ENCODE measurements at places on chromosomes 1 and 21.
A peak's percentile ranks its signal among the peaks of the same experiment; 100 is the strongest.

DNA sequence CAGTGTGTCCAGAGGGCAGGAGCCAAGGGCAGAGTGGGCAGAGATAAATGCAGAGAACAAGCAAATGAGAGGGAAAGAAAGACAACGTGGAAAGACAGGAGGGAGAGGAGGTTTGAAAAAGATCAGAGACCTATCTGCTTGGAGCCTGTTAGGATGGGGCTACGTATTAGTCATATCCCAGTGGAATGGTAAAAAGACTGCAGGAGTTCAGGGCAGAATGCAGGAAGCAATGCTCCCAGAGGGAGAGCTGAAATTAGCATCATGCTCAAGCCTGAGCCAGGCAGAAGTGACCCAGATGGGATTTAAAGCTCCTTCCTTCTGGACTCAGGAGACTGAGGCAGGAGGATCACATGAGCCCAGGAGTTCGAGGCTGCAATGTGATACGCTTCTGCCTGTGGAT, 261.3 kb upstream of the CHRM3 start:
- DNase-seq: no peak

GRCh38 chr1:231653632-231654031, 27.0 kb downstream of the DISC1 start:
- DNase-seq: no peak

- DNase-seq: no peak
Measured at GRCh38 chr1:230898748-230899147, 30.4 kb upstream of the C1orf198 start.

GRCh38 chr21:44482581-44483287, 27.4 kb downstream of the LRRC3 start:
- DNase-seq: no peak

DNA sequence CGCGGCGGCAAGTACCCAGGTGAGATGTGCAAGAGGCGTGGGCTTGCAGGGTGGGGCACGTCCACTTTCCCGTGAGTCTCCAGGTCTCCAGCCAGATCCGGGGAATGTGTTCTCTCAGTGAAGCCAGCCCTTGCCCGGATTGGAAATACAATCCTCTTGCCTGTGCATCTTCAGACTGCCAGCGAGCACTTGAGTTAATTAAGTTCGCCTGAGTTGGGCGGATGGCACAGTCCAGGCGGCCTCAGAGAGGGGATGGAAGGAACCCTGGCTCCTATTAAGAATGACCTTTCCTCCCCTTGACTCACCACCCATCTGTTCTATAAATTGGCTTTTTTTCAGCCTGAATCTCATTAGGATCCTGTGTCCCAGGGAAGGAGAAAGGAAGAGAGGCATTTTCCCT, 33.3 kb upstream of the CNTN2 start:
- no peak for DNase-seq

DNA sequence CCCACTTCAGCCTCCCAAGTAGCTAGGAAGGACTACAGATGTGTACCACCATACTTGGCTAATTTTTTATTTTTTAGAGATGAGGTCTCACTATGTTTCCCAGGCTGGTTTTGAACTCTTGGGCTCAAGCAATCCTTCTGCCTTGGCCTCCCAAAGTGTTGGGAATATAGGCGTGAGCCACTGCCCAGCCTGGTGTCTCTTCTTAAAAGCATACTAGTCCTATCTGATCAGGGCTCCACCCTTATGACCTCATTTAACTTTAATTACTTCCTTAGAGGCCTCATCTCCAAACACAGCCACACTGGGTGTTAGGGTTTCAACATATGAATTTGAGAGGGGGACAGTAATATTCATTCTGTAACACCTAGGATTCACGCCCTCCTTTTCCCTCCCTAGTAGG, 130.9 kb downstream of the GLIS1 start:
- no peak for DNase-seq

- DNase-seq: no peak
Measured at GRCh38 chr1:25698252-25698651, 81.7 kb downstream of the MAN1C1 start.

DNA sequence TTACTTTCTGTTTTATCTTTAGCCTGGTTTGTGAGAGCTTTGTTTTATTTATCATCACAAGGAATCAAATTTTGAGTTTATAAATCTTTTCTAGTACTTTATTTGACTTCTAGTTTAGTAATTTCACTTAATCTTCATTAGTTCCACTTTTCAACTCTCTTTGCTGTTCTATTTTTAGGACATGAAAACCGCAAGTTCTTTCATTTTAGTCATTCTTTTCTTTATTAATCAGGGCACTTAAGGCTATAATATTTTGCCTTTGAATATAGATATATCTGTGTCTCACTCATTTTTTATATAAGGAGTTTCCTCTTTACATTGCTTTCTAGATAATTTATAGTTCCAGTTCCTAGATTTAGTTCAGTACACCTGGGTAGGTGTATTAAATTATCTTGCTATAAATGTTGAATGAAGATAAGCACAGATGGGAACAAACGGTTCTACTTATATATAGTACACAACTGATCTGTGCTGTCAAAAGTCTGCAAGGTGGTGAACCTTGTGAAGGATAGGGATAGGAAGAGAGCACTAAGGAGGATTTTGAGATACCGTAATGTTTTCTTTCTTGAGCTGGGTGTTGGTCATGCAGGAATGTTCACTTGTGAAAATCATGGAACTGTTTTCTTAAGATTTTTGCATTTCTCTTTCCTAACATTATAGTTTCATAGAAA, 402.3 kb downstream of the RYR2 start:
- DNase-seq: no peak

- DNase-seq: no peak
Measured at GRCh38 chr1:12598974-12599373, 19.0 kb downstream of the DHRS3 start.

- no peak for DNase-seq
Measured at GRCh38 chr21:10521091-10521598, at the start of gene TPTE. TSS of gene TPTE (plus strand) at chr21:10521583. CDS start at chr21:10538724, 17,141 bp downstream.

GRCh38 chr1:26838474-26839338, 12.2 kb downstream of the ZDHHC18 start:
- DNase-seq: no peak

GRCh38 chr1:1752636-1753606, 25.3 kb downstream of the NADK start:
- no peak for DNase-seq

DNA sequence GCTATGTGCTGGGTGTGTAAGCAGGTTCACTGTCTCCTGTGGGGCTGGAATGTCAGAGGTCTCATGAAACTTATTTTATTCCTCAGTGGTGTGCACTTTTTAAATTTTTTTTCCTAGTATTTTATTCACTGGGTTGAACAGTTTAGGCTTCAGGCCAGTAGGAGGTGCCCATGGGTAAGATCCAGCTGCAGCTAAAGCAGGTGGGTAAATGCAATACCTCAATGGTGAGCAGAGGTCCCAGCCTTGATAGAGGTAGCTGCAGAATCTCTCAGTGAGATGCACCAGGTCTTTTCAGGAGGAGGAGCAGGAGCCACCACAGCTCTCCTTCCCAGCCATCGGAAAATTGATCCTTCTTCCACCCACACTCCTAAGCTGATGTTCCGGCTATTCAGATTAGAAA, 12.6 kb upstream of the OR6N2 start:
- DNase-seq: no peak

GRCh38 chr1:208438112-208438699, 194.0 kb upstream of the PLXNA2 start:
- DNase-seq: no peak

DNA sequence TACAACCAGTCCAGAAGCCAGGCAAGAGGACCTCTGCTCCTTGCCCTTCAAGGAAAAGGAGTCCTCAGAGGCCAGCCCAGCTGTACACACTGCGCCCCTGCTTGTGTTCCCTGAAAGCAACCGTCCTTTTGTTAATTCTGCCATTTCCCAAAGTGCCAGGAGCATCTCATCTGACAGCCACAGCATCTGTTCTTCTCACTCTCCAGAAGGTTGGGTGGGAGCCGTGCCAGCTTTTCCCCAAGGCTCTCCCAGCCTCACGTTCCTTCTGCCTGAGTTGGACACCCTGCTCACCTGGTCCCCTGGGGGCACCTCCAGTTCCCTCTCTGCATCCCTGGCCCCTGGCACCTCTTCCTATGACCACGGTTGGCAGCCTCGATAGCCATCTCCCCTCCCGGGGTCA, 10.5 kb upstream of the CNTN2 start:
- no peak for DNase-seq

- no peak for DNase-seq
Measured at GRCh38 chr1:88847643-88848042, 43.7 kb downstream of the GTF2B start.

DNA sequence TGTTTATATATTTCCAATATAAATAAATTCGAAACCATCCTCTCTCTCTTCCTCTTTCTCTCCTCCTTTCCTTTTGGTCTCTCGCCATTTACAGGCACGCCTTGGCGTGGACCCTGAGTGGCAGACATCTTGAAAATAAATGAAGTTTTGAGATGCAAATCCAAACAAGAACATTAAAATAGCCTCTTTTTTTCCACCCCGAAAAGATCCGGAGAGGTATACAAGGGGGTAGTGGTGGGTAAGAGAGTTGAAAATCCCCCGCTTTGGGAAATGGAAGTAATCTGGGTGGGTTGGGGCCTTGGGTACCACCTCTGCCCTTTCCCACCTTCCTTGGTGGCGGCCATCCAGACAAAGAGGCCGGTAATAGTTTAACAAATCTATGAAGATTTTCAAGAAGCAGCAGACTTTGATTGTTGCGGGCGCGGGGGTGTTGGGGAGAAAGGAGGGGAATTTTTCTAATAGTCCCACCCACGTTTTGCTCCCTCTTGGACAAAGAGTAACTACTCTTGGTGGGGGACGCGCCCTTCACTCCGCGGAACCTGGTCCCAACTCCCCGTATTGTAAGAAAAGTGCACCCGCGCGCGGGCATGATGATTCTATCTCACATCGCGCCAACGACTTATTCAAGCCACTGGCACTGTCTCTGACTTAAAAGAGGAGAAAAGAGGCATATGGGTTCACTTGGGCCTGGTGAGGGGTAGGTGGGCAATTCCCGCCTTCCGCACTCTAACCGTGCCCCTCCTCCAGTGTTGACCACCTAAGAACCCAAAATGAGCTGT, 4.0 kb upstream of the FOXD3 start:
- DNase-seq: no peak

- no peak for DNase-seq
Measured at GRCh38 chr1:198986442-198986841, 347.6 kb downstream of the PTPRC start.

GRCh38 chr1:19358710-19359109, 46.6 kb downstream of the SLC66A1 start:
- no peak for DNase-seq

GRCh38 chr1:4617506-4617905, 36.9 kb upstream of the AJAP1 start:
- no peak for DNase-seq

DNA sequence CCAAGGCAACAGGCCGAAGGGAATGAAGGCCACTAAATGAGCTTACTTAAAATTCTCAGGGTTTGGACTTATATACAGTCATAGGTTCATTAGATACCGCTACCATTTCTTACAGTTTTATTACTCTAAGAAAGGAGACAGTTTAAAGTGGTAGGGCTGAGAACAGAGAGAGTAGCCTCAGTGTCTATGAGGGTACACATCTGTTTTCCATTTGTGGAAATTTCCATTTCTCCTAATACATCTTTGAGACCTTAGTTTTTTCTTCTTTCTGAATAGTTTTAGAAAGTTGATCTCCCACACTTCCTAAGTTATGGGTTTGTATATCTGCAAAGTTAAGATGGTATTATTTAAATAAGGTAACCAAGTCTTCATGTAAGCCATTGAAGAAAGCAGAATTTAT, 1279.1 kb downstream of the NCAM2 start:
- DNase-seq: no peak

DNA sequence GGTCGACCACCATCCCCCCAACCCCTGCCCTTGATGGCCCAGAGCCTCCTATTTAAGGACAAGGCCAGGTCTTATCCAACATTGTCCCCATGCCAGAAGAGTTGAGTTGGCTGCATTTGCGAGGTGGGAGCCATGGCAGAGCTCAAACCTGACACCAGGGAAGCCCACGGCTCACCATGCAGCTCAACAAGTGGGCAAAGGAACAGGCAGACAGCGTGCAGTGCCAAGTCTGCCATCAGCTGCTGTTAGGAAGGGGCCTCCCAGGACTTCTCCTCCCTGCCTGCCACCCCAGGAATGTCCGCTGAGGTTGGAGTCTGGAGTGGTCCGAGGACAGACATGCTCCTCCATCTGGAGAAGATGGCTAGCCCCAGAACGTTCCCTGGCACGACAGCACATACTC, 19.9 kb downstream of the SLC45A3 start:
- no peak for DNase-seq

GRCh38 chr1:167627865-167628641, 2.0 kb upstream of the RCSD1 start:
- DNase-seq: peak; percentile 39
